ENCODE measurements at places on chromosomes 6 and 20.
A peak's percentile ranks its signal among the peaks of the same experiment; 100 is the strongest.

DNA sequence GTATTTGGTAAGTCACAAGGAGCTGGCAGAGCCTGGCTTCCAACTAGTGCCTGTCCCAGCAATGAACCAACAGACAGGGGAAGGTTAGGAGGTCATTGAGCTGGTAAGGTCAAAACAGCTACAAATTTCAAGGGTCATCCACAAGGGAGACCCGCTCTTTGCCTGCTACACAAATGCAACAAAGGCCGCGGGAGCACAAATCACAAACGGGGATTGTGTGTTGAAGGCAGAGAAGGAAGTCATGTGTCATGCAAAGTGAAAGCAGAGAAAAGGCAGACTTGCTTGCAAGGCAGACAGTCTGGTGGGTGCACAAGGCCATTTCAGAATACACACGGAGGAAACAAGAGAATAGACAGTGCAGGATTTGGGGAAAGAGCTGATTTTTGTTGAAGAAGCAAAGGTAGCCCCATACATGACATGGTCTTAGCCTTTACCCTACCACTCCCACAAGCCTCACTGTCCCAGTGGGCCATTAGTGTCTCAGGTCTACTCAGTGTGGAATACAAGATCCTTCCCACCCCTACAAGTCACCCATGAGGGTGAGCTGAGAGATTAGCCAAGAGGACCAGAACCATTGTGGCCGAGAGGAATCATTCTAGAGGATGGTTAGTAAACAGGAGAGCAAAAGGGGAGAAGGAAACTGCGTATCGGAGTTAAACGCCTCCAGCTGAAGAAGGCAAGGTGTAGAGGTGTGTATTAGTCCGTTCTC is 18.1 kb upstream of the SAMHD1 start:
- no peak for DNase-seq

DNA sequence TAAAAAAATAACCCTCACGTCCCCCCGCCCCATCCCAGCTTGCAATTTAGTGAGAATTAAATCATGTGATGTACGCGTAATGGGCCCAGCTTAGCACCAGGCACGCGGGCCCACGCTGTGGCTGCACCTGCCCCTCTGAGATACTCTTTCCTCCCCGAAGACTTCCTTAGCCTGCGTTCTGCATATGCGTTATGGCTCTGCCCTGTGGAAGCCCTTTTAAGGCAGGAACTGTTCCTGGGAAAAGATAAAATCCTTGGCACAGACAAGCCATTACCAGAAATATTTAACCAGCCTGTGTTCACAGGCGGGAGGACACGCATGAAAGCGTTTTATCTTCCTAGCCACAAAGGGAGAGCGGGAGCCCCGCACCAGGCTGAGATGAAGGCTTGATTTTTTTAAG is 311.0 kb downstream of the LRFN2 start:
- no peak for DNase-seq

- no peak for DNase-seq
These were observed 63.7 kb downstream of the PHACTR3 start for GRCh38 chr20:59667981-59668515.

- DNase-seq, result no peak
These were observed 1085.3 kb upstream of the MAP3K7 start for GRCh38 chr6:91672201-91672600.

- DNase-seq, result no peak
These were observed 240.1 kb downstream of the TFAP2A start for GRCh38 chr6:10174761-10175160.

DNA sequence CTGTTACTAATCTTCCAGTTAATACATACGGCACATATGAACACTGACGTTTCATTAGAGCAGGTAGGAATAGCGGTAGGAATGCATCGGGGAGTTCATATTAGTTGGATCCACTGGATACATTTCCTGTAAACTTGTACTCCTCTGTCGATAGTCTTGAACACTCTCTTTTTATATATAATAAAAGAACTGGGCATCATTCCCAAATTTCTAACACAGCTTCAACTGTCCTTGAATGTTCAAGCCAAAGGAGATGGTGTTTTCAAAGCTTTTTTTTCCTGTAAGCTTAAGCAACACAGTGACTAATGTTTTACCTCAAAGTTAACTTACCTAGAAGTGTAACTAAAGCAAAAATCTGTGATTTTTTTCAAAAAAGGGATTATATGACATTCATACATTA is 195.3 kb downstream of the UTRN start:
- no peak for DNase-seq

GRCh38 chr20:346640-347316 is at the start of gene NRSN2:
TSS of gene NRSN2 (plus strand) at chr20:347111. CDS start at chr20:349644, 2,533 bp downstream.
- DNase-seq, result no peak

DNA sequence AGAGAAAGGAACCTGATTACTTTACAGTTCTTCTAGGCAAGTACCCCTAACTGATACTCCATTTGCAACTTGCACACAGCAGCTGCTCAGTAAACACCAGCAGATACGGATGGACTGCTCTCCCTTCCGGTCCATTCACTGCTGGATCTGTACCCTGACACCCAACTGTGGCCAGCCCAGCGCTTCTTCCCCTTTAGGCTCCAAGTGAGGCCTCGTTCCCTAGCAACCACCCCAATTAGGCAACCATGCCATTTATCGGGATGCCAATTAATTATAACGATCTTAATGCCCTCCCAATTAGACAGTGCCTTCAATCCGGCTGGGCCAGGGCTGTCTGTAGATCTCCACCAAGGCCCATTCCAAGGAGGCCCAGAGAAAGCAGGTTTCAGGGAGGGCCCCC is 3.2 kb downstream of the SULF2 start:
- no peak for DNase-seq

DNA sequence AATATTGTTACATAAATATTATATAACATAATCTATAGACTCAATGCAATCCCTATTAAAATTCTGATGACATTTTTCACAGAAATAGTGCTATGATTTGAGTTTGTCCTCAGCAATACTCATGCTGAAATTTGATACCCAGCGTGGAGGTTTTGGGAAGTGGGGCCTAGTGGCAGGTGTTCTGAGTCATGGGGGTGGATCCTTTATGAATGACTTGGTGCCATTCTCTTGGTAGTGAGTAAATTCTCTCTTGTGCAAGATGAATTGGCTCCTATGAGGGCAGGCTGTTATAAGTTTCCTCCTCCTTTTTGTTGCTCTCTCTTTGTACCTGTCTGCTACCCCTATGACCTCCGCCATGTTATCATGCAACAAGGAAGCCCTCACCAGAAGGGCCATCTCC is 65.8 kb downstream of the SHPRH start:
- no peak for DNase-seq

DNA sequence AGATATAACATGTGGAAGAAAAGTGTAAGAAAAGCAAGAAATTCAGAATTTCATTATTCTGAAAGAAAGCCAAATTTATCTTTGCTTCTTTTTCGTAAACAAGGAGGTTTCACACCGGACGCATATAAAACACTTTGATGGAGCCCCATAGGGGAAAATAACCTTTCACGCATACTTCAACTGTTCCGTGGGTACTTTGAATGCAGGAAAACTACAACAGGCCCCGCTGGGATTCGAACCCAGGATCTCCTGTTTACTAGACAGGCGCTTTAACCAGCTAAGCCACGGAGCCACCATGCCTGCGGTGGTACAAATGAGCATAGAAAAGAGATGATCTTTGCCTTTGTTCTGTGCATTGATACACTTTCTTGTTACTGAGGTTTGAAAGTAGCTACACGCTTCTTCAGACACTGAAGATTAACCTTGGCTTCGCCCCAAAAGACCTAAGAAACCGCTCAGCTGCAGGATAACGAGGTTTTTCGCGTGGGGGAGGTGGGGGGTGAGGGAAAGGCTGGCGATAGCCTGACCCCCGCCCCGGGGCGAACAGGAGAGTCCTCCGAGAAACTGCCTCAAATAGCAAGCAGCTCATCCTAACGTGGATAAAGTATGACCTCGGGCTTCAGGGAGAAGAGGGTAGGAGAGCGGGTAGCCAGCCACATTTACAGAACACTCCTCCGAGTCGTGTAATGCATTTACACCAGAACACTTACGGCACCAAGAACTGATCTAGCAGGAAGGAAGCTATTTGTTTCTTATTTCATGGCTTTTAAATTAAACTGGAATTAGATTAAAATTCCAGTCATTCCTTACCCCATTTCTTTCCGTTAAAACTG is 5.3 kb upstream of the HMGN4 start:
- peak; percentile 99 for DNase-seq

DNA sequence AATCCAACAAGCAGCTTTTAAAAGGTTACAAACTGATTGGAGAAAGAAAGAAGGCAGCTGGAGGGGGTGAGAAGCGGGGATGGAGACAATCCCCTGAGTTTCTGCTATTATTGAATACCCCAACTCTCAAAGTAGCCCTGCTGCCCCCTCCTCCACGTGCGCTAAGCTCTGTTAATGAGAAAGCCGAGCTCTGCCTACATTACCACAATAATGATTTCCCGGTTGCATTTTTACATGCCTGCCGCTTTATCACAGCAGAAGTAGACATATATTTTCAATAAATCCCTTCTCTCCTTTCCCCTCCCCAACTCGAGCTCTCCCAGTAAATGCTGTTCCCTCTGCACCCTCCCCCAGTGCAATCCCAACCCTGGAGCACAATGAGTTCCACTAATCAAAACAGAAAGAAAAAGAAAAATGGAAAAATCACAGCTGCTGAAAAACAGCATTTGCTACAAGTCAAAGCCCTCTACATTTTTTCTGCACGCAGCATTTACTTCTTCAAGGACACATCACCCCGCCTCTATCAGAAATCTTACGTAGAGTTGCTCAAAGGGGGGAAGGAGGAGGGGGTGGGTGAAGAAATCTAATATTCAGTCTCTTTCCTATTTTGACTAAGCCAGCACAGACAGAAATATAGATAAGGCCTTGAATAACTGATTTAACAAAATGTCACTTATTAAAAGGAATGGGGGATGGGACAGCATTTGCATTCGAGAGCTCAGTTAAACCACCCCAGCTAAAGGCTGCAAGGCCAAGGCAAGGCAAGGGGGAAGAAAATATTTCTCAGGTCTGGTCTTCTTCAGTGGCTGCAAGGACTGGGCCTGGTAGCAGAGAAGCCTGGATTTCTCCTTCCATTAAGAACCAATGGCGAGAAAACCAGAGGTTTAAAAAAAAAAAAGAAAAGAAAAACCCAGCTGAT is 10.7 kb downstream of the TRERF1 start:
- DNase-seq, result no peak

GRCh38 chr6:73666393-73666792 is 12.6 kb upstream of the SLC17A5 start:
- no peak for DNase-seq

DNA sequence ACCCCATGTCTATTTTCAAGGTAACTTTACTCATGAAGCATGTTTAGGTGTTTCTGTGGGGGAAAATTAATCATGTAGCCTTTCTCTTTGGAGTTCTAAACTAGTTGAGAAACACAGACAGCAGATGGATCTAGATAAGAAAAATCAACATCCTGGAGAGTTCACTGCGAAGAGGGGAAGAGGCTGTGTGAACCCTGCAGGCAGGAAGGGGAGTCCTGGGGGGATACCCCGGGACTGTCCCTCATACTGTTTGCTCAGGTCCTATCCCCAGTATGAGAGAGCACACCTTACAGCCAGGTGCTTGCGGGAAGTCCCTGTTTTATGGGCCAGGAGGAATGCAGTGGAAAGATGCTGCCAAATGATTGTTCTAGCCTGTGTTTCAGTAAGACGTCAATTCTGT is 32.7 kb downstream of the CHMP4B start:
- no peak for DNase-seq

DNA sequence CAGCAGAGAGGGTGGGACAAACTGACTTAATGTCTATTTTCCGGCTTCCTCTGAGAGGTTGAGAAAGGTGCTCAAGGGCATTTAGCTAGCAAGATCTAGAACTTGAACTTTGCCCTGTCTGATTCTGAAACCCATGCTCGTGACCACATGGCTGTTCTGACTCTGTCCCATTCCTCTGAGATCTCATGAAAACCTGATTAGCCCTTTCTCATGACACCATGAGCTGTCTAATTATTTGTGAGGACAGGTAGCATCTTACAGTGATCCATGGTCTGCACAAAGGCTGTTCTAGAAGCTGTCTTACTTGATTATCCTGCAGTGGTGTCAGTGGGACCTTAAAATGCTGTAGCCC is 89.6 kb upstream of the TOX2 start:
- no peak for DNase-seq

DNA sequence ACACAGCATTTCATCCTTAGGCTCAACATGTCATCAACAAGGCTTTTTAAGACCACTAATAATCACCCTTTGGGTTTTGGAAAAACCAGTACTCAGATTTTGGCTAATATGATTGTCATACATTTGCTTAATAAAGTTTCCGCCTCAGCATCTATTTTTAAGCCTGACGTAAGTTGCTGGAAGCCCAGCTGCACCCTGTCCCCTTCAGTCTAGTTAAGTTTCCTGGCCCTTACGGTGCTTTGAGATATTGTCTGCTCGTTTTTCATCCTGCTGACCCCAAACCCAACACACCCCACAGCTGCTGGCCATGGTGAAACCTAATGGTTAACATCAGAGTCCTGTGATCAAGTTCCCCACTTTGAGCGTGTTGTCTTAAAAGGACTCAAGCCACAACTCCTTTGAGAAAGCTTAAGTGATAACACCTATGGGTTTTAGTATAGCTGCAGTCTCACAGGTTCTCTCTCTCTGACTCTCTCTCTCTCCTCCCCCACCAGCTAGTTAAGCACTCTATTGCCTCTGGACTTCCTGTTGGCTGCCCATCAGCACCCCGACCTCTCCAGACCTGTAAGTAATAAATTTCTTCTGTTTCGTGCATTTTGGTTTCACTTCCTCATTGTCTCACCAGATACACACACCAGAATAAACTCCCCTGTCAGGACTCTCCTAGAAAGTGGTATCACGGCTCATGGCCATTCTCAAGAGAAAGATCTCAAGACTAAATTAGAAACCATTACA is 802.0 kb downstream of the C6orf118 start:
- DNase-seq, result no peak

DNA sequence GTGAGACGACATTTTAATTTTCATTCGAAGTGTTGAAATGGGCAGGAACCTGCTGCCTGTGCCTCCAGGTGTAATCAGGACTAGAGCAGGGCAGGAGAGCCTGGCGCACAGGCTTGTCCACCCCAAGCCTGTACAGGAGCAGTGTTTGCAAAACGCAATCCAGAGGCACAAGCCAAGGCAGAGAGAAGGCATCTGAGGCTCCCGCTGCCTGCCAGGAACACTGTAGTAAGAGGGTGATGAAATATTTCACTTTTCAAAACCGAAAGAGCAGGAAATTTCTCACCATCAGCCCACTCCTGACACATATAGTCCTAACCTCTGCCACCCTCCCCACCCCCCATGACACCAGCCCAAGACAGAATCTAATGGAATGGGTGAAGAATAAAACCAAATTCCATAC is 132.5 kb downstream of the RTN4IP1 start:
- DNase-seq, result no peak

GRCh38 chr6:133724726-133725125 is 164.2 kb upstream of the TCF21 start:
- DNase-seq, result no peak

DNA sequence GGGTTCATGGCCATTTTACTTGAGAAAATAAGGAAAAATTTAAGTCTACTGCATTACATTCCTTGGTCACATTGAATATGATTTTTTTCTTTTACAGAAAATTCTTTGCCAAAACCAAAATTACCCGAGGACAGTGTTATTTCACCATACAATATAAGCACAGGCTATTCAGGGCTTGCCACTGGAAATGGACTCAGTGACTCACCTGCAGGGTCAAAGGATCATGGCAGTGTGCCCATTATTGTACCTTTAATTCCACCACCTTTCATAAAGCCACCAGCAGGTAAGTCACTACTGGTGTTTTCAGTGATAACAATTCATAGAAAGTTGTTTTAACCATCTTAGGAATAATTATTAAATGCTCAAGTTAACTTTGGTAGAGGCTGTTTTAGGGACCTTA is 16.2 kb downstream of the SOBP start:
- DNase-seq, result no peak

All from activated CD8-positive, alpha-beta memory T cell treated with anti-CD3 and anti-CD28 coated beads for 48 hours (primary cell).